Fibroblast of lung (primary cell): ENCODE measurements at places on chromosomes 7 and 10. TPM values are rescaled to one million over a fixed set of nuclear protein-coding genes. Genes with fewer than 3 reads are reported as not detected.
A peak's percentile ranks its signal among the peaks of the same experiment; 100 is the strongest.

The ATRNL1 gene
- 0.28 and 0.33 TPM in 2 replicates for polyA plus RNA-seq

GRCh38 chr10:131277969-131278368 lies 33.6 kb downstream of the TCERG1L start:
- no peak for DNase-seq

The ZNF282 gene
- 6.8 and 7.4 TPM in 2 replicates for polyA plus RNA-seq

- no peak for DNase-seq
Measured at GRCh38 chr7:122789156-122789555, 86.4 kb upstream of the RNF148 start.

GRCh38 chr10:86292462-86293395 lies 73.9 kb downstream of the GRID1 start:
- no peak for DNase-seq

- DNase-seq = no peak
Measured at GRCh38 chr7:132045481-132045980, 489.1 kb upstream of the PODXL start.

GRCh38 chr10:119893074-119893473 lies 544 bp downstream of the SEC23IP start:
- no peak for DNase-seq

DNA sequence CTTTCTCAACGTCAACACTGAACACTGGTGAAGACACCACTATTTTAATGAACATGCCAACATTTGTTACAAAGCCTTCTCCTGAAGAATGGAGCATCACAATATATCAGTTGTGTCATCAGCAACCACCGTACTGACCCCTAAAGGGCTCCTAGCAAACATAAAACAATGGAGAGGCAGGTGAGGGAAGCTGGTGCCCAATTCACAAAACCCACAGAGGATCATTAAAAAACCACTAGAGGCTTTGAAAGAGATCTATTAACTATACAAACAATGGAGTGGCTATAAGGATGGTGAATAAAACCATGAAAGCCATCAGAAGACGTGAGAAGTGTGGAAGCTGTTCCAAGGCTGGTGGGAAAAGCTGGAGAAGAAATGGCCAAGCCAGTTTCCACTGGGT lies 150.8 kb downstream of the FAM107B start:
- DNase-seq = no peak

DNA sequence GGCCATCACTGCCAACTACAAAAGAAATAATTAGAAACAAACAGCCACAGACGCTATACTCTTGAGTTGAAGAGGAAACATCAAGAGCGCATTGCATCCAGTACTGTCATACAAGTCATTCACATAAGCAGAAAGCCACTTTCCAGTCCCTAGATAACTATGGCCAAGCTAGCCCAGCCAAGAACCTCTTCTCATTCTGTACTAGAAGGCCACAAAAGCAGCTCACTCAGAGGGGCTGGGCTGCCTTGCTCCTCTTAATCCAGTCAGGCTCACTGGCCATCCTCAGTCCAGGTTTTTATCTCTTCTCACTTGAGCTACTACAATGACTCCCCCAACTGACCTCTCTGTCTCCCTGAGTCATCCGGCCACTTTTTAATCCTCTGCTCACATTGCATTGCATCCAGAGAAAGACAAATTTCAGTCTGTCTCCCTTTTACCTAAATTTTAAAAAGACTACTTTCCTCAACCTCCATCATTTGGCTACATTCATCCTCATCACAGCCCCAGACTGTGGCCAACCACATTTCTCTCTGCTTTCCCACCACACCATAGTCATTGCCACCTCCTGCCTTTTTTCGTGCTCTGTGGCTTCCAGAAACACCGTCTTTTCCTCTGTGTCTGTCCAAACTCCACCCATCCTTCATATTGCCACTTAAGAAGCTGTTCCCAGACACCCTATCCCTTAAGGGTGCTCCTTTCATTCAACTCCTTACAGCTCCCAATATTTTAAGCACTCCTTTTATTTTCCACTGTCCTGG lies 25.0 kb downstream of the PPP1R3C start:
- peak; percentile 67 for DNase-seq

- DNase-seq = peak; percentile 72
Measured at GRCh38 chr7:29370531-29371314, 176.1 kb downstream of the CHN2 start.

- no peak for DNase-seq
Measured at GRCh38 chr10:122672655-122673054, 27.0 kb downstream of the C10orf120 start.

The HTR5A gene
- polyA plus RNA-seq = not detected in 2 replicates

DNA sequence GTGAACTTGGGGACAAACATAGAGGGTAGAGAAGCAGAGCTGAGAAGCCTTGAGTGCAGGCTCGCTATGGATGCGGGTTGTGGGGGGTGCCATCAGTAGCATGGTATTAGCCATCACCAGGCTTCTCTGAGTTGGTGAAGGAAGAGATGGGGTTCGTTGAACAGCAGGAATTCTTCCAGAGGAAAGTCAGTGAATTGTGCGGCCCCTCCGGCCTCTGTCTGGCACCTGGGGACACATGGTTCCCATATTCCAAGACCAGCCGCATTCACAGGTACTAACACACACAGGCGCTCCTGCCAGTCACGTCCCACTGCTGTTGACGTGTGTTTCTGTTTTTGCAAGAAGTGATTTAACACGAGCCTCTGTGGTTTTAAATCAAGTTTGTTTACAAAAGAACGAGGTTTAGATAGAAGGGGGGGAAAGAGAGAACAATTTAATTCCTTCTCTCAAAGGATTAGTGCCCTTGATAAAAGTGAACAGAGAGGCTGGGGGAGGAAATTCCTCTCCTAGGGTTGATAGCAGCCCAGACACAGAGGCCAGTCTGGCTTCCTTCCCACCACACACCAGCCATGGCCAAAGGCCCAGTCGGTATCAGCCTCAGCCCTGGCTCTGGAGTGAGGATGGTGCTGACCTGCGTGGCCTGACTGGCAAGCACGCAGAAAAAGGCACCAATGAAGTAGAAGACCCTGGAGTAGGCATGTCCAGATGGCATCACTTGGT lies 252.6 kb upstream of the IGFBP3 start:
- DNase-seq = peak; percentile 41

- no peak for DNase-seq
Measured at GRCh38 chr7:151239837-151240459, 7.7 kb downstream of the CHPF2 start.

The NAT16 gene
- not detected in 2 replicates for polyA plus RNA-seq
